Astrocyte (in vitro differentiated cells and primary cell): ENCODE measurements at places on chromosomes 3 and 15. TPM values are rescaled to one million over a fixed set of nuclear protein-coding genes. Genes with fewer than 3 reads are reported as not detected.

PLA2G4D gene
- not detected in 2 replicates for total RNA-seq

AP3B2 gene
- 7.2 and 11.5 TPM in 2 replicates for total RNA-seq

PLA1A gene
- total RNA-seq = 0.91 and 2.0 TPM in 2 replicates

- no peak for DNase-seq
Measured at GRCh38 chr15:76208786-76209424, 102.4 kb downstream of the ETFA start.

- peak; percentile 78 for DNase-seq
Measured at GRCh38 chr15:66747886-66748707, 46.1 kb downstream of the SMAD6 start.

- no peak for DNase-seq
Measured at GRCh38 chr3:143301031-143301901, 181.7 kb downstream of the CHST2 start.

DNA sequence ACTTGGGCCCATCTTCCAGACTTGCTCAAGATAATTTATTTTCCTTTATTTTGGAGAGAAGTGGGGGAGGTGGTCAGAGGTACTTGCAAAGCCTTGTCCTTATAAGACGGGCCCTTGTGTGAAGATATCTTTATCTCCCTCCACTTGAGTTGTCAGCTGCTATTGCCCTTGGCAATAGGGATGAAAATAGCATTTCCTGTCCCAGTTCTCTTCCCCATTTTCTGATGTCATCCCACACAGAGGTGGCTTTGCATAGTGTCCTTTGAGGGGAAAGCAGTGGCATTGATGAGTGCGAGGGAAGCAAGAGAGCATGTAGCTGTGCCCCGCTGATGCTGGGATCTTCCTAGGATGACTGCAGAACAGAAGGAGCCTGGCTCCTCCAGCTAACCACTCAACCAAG, 41.9 kb upstream of the TUBGCP5 start:
- no peak for DNase-seq

GRCh38 chr15:57797110-57797509, 90.6 kb downstream of the POLR2M start:
- DNase-seq = no peak

DNA sequence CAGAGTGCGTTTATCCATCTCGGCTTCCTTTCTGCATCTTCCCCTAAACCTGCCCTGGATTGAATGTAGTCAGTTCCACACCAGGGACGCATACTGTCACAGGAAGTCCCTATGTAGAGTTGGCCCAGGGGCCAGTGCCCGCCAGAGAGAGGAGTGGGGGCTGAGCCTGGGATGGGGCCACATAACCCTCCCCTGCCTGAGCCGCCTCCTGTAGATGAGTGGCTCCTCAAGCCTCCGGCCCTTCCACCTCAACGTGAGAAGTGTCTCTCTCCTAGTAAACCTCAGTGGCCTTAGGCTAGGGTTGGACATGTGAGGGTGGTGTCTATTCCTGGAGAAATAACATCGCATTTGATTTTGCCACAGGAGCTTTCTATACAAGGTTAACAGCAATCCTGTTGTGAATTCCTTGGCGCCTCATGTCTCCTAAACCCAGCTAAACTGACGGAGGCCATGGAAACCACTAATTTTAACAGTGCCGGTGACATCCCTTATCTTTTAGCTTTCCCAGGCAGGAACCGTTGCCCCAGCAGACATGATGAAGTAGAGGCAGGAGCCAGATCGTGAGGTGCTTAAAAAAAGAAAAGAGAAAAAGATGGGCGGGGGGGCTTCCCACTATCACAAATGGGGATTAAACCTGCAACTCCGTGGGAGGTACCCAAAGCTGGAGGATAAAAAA, 171.1 kb downstream of the CHDH start:
- no peak for DNase-seq

DNA sequence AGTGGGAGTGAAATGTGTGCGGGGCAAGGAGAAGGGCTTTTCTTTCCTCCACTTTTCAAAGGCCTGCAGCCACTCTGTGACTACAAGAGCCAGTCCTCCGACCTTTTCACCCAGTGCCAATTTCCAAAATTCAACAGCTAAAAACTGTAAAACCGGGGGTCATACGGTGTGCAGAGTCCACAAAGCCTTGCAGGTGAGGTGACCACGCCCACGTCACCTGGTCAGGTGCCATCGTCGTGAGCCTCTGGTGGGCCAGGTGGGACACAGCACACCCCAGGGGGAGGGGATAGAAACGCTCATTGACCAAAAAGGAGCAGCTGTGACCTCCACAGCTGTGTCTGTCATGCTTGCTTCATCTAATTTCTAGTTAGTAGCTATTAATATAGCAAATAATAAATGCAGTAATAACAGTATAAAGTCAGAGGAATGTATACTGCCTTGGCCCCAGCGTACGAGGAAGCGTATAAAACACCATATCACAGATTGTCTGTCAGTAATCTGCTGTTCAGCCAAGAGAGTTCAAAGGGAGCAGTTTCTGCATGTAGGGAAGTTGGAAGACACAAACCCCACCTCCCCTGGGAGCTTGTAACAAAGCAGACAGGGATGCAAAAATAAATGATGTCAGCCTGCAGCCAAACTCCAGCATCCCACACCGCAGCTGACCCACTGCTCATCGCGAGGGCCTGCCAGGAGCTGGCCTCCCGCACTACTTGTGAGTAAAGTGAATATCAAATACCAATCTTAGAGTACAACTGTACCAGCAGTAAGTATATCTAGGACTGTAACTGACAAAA, 86.7 kb downstream of the VGLL4 start:
- peak; percentile 90 for DNase-seq
